ENCODE measurements at places on chromosomes 1 and 21.

- no peak for DNase-seq
Measured at GRCh38 chr1:43801203-43801602, 93.9 kb downstream of the ST3GAL3 start.

DNA sequence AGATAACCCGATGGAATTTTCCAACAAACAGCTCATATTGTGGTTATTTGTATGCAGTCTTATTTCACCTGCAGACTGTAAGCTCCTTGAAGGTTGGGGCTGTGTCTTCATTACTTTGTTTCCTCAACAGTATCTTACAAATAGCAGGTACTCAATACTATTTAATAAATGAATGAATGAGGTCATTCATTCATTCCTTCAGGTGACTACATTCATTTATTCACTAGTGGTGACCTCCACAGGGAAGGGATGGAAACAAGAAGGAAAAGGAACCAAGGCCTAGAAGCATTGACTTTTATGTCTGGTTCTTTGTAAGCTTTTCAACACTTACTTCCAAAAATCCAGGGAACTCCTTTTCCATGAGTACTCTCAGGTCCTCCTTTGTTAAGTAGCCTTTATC lies 7.9 kb downstream of the S100A10 start:
- no peak for DNase-seq

GRCh38 chr1:179958359-179958758 lies 3.7 kb downstream of the CEP350 start:
- no peak for DNase-seq

DNA sequence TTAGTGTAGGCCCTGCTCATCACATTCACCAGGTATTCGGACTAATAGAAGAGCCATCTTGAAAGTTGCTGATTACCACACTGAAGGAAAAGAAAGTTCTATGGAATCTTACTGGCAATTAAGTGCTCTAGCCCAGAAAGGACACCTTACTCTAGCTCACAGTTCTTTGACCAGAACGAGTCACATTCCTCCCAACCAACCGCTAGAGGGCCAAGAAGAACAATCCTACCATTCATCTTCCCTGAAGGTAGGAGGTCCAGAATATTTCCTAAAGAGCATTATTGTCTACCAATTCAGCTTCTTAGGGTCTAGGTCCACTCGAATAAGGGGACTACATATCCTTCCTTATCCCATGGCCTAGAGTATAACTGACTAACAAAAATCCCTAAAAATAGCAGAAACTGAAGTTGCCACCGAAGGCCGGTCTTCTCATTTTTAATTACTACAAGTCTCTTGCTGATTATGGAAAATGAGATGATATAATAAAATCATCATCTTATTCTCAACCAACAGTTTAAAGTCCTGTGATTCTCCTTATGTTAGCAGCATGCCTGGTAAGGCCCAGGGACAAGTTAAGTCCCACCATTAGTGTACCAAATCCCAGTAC lies 2.7 kb upstream of the FMO1 start:
- no peak for DNase-seq

- DNase-seq: no peak
Measured at GRCh38 chr1:25811384-25812082, 8.2 kb upstream of the MTFR1L start.

DNA sequence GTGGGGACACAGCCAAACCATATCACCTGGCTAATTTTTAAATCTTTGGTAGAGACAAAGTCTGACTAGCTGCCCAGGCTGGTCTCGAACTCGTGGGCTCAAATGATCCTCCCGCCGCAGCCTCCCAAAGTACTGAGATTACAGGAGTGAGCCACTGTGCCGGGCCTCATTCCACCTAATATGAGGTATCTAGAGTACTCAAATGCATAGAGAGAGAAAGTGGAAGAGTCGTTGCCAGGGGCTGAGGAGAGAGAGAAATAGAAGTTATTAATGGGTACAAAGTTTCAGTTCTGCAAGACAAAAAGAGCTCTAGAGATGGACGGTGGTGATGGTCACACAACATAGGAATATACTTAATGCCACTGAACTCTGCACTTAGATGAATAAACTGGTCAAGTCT lies 119.6 kb downstream of the TOMM20 start:
- DNase-seq: peak; percentile 58

- DNase-seq: no peak
Measured at GRCh38 chr1:185534801-185535200, 199.4 kb upstream of the HMCN1 start.

GRCh38 chr1:40530735-40531380 lies 579 bp upstream of the ZNF684 start:
- DNase-seq: no peak

- no peak for DNase-seq
Measured at GRCh38 chr1:14600405-14601112, 2.1 kb downstream of the KAZN start.

DNA sequence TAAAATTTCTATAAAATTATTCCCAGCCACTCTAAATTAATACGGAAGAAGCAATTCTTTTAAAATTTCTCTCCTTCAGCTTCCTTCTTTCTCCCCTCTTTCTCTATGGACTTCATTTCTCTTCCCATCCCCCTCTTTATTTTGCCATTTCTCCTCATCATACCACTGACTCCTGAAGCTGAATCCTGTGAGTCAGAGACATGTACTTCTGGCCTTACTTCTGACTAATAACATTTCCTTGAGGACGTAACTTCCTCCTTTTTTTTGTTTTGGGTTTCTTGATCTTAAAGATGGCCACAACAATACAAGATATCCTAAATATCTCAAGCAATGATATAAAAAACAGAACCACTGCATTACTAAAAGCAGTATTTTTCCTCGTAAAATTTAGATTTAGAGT lies 63.6 kb upstream of the DENND1B start:
- DNase-seq: no peak

GRCh38 chr1:205664399-205665017 lies 15.8 kb downstream of the SLC45A3 start:
- no peak for DNase-seq

DNA sequence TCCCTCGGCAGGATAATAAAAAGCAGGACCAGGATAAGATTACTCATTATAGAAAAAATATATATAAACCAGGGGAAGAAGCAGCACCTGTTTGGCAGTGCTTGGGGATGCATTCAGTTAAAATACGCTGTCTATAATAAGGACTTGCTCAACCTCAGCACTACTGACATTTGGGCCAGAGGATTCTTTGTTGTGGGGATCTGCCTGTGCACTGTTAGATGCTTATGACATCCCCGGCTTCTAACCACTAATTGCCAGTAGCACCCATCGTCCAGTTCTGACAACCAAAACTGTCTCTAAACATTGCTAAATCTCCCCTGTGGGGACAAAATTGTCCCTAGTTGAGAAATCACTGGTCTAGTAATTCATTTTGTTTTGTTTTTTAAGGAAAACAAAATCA lies 242.1 kb downstream of the SLC45A1 start:
- no peak for DNase-seq

DNA sequence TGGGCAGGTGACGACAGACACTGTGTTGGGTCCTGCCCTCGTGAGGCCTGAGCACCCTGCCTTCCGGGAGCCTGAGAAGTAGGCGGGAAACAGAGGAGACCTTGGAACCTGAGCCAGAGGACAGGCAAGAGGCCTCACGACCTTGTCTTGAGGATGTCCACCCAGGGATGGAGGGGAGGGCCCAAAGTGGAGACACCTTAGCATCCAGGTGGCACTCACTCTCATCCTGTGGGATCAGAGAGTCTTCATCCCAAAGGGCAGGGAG lies 347.2 kb downstream of the NPHP4 start:
- DNase-seq: no peak

- DNase-seq: no peak
Measured at GRCh38 chr21:19256934-19257660, 853.5 kb upstream of the TMPRSS15 start.

DNA sequence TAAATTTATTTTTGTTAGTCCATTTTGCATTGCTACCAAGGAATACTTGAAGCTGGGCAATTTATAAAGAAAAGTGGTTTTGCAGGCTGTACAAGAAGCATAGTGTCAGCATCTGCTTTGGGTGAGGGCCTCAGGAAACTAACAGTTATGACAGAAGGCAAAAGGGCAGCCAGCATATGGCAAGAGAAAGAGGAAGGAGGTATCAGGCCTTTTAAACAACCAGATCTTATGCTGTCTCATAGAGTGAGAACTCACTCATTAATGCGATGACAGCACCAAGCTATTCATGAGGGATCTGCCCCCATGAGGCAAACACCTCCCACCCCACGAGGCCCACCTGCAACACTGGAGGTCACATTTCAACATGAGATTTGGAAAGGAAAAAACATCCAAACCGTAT lies 898.4 kb downstream of the KCNT2 start:
- DNase-seq: no peak

- no peak for DNase-seq
Measured at GRCh38 chr1:84968101-84968500, 28.8 kb downstream of the MCOLN2 start.

- no peak for DNase-seq
Measured at GRCh38 chr1:14326857-14327256, 271.6 kb upstream of the KAZN start.

GRCh38 chr1:71424536-71424935 lies 343.7 kb upstream of the ZRANB2 start:
- no peak for DNase-seq

DNA sequence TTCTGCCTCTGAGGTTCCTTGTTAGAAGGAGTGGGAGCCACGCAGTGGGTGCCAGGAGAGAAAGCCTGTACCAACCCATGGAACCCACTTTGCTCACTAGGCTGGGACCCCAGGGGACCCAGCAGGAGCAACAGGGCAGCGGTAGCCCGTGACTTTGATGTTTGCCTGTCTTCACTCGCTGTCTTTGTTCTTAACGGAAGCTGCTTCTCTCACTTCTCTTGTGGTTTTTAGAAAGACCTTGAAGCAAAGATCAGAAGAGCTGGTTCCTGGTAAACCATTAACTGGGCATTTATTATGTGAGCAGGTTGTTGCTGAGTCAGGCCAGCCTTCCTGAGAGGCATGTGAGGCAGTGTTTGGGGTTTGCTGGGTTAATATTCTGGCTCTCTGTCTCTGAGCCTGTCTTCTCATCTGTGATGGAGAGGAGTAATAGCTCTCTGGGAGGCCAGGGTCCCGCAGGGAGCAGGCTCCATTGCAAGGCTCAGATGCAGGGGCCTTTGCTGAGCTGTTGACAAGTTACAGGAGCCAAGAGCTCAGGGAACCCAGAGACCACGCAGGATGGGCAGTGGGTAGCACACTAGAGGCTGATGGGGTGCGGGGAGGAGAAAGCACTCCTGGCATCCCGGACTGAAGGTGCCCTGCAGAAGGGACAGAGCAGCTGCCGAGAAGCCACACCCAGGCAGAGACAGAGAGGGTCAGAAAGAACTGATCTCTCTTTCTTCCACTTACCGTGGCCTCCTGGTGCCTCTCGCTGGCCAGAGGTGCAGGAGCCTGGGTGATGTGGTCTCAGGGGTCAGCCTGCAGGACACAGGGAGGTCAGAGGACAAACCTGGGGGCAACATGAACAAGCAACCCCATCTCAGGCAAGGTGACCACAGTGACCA lies 367.5 kb upstream of the C1orf174 start:
- DNase-seq: no peak

DNA sequence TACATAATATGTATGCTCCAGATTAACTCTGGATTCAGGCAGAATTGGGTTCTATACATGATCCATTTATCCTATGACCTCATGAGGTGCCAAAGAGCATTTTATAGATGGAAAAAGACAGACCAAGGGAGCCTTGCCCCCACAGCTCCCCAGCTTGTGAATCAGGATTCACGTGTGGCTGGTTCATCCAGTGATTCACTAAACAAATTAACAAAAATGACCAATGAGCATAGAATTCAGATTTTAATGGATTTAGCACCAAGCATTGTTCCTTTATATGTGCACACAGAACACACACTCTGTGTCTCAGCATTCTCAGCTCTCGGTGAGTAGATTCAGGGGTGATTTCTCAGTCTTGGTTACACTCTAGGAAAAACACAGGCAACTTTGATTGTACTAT lies 51.7 kb upstream of the BARHL2 start:
- DNase-seq: no peak

DNA sequence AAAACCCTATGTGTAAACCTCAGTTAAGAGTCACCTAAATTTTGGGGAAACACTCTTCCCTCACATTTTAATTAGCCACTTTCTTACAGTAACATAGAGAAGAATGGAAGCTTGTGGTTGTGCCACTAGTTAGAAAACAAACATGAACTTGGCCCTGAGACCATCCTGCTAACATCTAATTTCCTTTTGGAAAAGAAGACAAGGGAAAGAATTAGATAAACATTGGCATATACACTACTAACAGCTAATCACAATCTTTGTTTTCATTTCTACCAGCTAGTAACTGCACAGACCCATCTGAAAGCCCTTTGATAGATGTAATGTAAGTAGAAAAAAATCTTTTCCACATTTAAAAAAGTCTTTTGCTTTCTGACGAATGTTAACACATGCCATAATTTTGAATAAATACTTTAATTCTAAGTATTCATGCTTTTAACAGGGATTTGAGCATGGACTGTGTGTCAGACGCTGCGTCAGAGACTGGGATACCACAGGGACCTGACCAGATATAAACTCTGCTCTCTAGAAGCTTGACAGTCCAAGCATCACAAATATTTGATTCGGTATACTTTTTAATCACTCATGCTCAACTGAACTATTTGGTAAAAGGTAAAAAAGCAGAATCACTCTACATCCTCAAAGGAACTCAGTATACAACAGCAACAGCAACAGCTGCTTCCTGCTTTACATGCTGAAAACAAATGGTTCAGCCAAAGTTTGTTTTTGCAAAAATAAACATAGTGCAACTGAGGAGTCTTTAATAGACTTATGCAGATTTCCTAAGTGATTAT lies 30.2 kb downstream of the DPH5 start:
- no peak for DNase-seq

- peak; percentile 42 for DNase-seq
Measured at GRCh38 chr1:184838504-184838951, 83.9 kb upstream of the EDEM3 start.

DNA sequence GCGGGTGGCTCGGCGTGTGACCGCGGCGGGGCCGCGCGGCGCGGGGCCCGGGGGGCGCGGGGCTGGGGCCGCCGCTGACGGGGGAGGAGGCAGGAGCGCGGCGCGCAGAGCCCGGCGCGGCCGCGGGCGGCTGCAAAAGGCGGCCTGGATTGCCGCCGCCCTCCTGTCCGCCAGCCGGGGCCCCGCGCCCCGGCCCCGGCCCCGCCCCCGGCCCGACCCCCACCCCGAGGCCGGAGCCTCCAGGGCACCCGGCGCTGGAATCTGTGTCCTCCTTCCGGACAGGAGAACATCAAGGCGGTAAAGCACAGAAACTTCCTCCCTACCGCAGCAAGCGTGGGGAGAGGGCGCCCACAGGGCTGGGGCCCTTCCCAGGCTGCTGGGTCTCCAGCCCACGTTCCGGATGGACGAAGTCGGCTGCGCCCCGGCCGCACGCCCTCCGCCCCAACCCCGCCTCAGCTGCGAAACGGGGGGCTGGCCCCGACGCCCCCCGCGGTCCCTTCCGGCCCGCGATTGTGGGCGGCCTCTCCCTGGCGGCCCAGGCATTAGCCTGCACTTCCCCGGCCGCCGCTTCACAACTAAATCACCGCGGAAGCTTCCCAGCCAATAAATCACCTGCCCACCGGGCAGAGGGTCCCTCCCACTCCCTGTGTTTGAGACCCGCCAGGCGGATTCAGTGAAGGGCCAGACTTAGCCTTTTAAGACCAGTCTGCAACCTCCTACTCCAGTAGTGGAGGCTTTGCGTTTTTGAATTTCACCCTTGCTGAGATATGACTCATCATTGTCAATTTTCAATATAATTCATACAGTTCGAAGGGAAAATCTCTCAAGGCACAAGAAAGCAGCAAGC lies 106.0 kb downstream of the SLC45A1 start:
- no peak for DNase-seq
